CD4-positive, alpha-beta T cell treated with Interleukin-17A for 1 hour (primary cell): ENCODE measurements at places on chromosomes 7 and 10.
A peak's percentile ranks its signal among the peaks of the same experiment; 100 is the strongest.

DNA sequence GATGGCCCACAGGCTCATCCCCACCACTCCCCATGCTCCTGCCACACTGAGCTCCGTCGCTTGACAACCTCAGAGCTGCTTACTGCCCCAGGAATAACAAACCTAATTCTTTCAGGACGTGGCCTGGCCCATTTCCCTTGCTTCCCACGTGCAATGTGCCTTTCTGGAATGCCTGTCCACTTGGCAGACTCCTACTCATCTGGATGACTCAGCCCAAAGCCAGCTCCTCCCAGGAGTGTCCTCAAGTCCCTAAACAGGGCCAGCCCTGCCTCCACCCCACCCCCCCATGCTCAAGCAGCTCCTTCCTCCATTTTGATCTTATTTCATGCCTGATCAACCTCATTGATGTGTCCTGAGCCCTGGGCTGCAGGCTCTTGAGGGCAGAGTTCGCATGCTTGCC is 164.9 kb upstream of the RNF32 start:
- no peak for DNase-seq

DNA sequence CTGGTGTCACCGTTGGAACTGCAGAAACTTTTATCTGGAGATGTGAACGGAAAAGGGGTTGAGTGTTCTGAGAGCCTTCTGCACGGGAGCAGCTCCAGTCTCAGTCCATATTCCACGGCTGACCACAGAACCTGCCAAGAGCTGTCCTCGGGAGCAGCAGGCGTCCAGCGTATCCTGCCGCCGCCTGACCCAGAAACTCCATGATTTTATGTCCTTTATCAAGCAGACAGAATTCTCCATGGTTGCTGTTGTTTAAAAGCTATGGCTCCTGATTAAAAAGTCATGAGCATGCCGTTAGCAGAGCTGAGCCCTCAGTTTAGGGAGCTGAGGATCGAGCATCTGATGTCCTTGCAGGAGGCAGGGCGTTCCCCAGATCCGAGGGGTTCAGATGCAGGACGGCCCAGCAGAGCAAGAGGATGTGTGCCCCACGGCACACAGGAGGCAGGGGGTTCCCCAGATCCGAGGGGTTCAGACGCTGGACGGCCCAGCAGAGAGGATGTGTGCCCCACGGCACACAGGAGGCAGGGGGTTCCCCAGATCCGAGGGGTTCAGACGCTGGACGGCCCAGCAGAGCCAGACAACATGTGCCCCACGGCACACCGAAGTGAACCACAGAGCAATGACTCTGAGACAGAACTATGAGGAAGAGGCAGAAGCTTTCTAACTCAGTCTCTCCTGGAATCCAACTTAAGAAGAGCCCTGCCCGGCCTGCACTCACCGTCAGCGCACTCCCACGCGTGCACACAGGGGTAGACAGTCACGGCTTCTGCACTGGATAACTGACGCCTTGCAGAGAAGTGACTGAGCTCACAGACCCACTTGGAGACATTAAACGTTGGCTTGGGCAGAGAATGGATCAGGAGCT is 96.4 kb downstream of the WDR37 start:
- DNase-seq = no peak

GRCh38 chr10:133334503-133335245 is 2.0 kb downstream of the CALY start:
- DNase-seq = peak; percentile 25

- no peak for DNase-seq
These were observed 186.0 kb upstream of the TCF7L2 start for GRCh38 chr10:112763916-112764520.

- peak; percentile 72 for DNase-seq
These were observed 7.9 kb downstream of the SLC25A28 start for GRCh38 chr10:99612167-99612831.

DNA sequence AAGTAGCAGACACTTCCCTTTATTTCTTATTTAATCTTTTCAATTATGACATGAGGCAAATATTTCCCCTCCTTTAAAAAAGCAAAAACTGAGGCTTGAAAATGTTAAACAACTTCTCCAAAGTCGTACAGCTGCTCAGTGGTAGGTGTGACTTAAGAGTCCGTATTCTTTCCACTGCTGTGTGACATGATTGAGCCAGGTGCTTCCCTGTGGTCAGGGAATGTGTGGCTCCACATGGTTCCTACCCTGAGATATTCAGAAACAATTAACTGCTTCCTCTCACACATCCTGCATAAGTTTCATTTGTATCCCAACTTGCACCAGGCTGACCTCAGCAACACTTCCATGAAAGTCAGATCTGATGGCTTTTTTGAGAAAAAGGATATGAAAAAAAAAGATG is 13.6 kb downstream of the OPALIN start:
- DNase-seq = no peak

- no peak for DNase-seq
These were observed 1.9 kb upstream of the STX1A start for GRCh38 chr7:73721377-73721817.

- DNase-seq = no peak
These were observed 547 bp downstream of the DDIT4 start for GRCh38 chr10:72274213-72274729.

- no peak for DNase-seq
These were observed at the start of gene FGFR2 for GRCh38 chr10:121598263-121599249. Gene FGFR2 (minus strand): TSS chr10:121598444. CDS start chr10:121593817, 4,627 bp downstream.

GRCh38 chr10:97411406-97411805 is 10.3 kb upstream of the RRP12 start:
- no peak for DNase-seq

- DNase-seq = no peak
These were observed 119.6 kb downstream of the SORBS1 start for GRCh38 chr10:95441547-95441923.

DNA sequence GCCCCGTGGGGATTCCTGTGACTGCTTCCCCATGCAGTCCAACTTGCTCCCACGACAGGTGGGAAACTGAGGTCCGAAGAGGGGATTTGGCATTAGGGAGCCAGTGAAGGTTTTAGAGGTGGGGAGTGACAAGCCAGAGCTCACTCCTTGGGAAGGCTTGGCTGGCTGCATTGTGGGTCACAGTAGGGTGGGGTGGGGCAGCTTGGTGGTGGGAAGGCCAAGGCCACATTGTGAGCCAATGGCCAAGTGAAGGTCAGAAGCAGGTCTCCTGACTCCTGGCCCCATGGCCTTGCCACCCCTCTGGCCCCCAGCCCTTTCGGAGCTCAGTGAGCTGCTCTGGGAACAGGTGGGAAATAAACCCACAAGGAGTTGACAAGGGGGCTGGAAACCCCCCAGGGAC is 2.5 kb downstream of the C10orf105 start:
- no peak for DNase-seq

DNA sequence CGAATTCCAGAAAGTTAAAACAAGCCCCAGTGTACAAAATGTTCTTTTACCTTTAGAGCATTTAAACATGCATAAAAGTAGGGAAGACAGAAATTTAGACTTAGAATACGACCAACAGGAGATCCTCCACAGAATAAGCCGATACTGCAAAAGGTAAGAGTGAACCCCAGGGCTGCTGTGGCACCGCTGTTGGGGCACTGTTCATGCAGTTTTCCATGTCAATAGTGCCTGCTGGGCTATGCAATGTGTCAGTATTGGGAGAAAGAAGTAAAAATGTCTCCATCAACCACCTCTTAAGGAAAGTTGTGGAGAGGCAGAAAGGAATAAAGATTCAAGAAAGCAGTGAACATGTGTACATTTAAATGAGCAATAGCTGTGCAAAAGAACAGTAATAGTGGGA is 326.5 kb upstream of the SEMA3C start:
- no peak for DNase-seq

- DNase-seq = no peak
These were observed 57.6 kb downstream of the RNLS start for GRCh38 chr10:88525371-88526069.

- no peak for DNase-seq
These were observed 21.2 kb downstream of the YAE1 start for GRCh38 chr7:39587393-39587792.

DNA sequence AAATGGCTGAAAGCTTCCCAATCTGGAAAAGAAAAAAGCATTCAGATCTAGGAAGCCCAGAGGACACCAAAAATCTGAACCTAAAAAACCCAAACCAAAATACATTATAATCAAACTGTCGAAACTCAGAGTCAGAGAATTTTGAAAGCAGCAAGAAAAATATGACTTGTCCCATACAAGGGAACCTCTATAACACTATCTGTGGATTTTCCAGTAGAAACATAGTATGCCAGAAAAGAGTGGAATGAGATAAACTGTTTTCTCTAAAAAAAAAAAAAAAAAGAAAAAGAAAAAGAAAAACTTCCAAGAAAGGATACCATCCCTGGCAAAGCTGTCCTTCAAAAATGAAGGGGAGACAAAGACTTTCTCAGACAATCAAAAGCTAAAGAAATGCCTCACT is 179.0 kb downstream of the POM121L12 start:
- no peak for DNase-seq

DNA sequence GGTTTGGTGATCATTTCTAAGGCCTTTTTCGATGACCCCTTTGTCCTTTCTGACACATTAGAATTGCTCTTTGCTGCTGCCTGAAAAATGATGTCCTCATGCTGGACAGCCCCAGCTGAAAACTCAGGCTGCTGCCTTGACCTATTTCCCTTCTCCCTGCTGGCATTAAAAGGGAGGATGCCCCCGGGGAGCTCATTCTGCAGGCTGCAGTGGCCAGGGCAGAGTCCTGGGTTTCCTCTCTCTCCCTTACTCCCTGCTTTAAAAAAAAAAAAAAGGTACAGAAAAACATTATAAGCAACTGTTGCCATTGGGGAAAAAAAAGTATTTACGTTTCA is 35.4 kb downstream of the LRRC4 start:
- no peak for DNase-seq

DNA sequence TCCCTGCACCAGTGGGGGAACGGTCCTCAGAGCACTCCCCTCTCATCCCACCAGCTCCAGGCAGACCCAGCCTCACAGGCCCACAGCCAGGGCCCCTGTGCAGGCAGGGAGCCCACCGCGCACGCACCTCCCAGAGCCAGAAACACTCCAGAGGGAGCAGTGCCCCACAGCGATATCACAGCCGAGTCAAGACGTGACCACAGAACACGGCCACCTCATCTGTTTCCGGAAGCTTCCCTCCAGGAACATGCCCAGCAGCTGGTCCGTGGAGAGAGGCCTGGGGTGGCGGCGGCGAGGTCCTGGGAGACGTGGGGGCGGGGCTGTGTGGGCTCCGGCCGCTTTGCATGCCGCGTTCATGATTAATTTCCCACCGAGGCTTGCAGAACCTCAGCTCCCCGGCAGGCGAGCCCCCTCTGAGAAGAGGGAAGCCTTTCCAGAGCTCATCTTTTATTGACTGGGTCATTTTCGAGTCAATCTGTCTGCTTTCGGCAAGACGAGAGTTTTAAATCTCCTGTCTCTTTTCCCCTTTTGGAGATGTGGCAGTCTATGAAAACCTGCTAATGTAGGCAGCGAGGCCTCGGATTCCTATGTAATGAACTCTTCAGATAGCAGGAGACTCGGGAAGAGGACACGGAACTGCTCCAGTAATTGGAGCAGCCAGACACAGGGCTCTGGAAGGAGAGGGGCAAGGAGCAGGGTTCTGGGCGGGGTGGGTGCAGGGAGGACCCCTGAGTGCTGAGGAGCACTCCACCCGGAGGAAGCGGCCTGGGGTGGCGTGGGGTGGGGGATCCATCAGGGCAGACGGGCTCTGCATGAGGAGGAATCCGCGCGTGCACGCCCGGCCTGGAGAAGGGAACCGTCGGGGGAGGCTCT is 242.8 kb downstream of the ELFN1 start:
- no peak for DNase-seq

- no peak for DNase-seq
These were observed 14.4 kb upstream of the YWHAG start for GRCh38 chr7:76372984-76373833.

DNA sequence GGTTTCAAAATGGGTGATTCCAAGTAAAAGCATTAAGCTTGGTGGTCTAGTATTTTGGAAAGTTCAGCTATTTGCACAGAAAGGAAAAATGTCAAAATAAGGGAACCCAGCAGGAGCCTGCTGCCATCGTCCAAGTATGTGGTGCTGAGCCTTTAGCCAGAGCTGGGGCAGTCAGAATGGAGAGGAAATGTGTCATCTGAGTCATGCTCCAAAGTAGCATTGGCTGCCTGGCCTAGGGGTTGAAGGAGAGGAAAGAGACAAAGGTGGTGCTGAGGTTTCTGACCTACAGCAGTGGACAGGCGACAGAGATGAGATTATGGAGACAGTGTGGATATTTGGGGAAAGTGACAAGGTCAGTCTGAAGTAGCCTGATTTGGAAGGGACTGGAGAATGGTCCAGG is 103.9 kb downstream of the PLCE1 start:
- DNase-seq = no peak

- no peak for DNase-seq
These were observed 121.7 kb downstream of the WDFY4 start for GRCh38 chr10:48806342-48806741.

GRCh38 chr10:124719213-124719851 is 24.8 kb downstream of the FAM53B start:
- DNase-seq = peak; percentile 85

- no peak for DNase-seq
These were observed 84.5 kb downstream of the FZD1 start for GRCh38 chr7:91348711-91349110.

DNA sequence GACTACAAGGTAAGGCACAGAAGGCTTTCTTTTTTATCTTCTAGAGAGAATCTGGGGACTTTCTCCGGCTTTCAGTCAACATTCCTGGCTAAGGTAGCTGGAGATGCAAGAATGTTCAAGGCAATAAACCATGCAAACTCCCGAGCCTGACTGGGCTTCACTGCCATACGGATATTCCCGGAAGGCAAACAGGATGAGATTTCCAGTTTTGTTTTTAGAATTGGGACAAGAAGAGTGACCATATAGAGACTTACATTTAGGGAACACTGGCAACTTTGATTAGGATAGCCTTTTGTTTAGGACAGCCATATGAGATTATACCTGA is 269 bp downstream of the CALD1 start:
- no peak for DNase-seq

- DNase-seq = no peak
These were observed 1303.0 kb downstream of the GATA3 start for GRCh38 chr10:9357471-9357870.

GRCh38 chr7:90958647-90959046 is 305.6 kb upstream of the FZD1 start:
- DNase-seq = no peak

DNA sequence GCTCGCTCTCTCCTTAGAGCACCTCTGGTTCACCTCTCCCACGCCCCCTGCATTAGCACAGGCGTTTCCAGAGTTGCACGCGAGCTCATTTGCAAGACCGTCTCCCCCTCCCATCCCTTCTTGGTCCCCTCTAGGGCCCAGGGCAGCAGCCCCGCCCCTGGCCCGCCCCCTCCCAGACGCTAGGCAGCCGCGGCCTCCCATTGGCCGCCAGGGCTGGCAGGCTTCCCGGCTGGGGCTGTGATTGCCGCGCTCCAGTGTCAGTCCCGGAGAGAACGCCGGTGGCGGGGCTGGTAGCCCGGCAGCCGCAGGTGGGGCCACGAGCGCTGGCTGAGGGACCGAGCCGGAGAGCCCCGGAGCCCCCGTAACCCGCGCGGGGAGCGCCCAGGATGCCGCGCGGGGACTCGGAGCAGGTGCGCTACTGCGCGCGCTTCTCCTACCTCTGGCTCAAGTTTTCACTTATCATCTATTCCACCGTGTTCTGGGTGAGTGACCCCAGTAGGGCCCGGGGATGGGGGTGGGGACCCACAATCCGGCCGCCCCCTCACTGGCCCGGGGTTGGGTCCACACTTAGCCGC is at the start of gene TSPAN15:
Gene TSPAN15 (plus strand): TSS at position 257 of the 575 bp plus-strand sequence. CDS start 130 bp downstream, at position 387.
- peak; percentile 87 for DNase-seq
